CD4-positive, alpha-beta T cell treated with Interleukin-6 at 100 ng/mL for 8 hours (primary cell): ENCODE measurements at places on chromosomes 2 and 18.

GRCh38 chr2:2547451-2547850 is 216.4 kb upstream of the MYT1L start:
- DNase-seq = no peak

- DNase-seq = peak; percentile 25
Observed at GRCh38 chr2:74205596-74205995, 7.2 kb downstream of the MTHFD2 start.

- peak; percentile 65 for DNase-seq
Observed at GRCh38 chr2:48356701-48357325, 173.1 kb upstream of the STON1 start.

- no peak for DNase-seq
Observed at GRCh38 chr2:78353168-78353567, 672.3 kb upstream of the REG3G start.

DNA sequence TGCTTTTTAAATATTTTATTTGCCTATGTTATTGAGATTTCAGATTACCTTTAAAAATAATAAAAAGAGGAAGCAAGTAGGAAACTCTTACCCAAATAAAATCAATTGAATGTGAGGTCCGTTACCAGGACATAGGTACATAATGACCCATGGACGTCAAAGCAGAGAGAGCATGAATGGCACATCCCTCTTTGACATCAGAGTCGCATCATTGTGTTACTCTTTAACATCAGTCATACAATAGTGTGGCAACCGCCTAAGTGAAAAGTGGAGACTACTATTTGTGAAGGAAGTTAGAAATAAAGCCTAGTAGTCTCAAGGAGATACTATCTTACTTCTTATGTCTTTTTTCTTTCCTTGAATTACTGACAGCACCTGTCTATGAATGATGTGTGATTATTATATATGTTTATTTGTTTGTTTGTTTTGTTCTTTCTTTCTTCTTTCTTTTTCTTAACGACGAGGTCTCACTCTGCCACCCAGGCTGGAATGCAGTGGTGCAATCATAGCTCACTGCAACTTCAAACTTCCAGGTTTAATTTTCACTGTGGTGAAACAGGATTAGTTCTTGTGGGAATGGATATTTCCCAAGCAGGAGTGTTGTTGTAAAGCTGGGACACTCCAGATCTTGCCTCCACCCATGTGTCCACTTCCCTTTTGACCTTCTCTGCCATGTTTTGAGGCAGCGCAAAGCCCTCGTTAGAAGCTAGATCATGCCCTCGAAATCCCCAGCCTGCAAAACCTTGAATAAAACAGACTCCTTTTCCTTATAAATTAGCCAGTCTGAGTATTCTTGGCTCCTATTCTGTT is 407.2 kb upstream of the NETO1 start:
- no peak for DNase-seq

DNA sequence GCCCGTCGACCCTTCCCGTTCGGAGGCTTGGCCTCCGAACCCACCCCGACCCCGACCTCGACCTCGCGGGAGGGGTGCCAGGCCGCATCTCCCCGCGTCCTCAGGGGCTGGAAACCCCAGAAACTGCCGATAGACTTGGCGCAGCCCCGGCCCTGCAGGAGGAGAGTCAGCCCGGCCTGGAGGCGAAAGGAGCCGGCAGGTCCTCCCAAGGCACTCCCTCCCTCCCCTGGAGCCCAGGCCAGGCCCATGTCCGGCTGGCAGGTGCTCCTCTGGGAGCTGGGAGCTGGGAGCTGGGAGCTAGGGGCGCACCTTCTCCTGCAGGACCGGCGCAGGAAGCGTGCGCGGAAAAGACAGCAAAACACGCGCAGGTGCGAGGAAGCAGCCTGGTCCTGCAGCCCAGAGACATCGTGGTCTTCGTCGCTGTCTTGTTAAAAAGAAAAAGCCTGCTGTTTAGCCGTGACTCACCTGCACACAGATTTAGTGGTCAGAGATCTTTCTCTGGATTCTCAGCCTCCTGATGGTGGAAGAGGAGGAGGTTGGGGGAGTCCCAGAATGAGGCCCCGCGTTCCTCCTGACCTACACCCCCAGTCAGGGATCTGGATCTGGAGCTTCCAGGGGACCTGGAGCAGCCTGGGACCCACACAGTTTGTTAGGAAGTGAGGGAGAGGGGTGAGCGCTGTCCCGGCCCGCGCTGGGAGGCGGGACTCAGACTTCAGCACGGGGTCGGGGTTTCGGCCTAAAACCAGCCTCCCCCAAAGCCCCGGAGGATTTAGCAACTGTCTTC is 660 bp upstream of the MBP start:
- DNase-seq = no peak

DNA sequence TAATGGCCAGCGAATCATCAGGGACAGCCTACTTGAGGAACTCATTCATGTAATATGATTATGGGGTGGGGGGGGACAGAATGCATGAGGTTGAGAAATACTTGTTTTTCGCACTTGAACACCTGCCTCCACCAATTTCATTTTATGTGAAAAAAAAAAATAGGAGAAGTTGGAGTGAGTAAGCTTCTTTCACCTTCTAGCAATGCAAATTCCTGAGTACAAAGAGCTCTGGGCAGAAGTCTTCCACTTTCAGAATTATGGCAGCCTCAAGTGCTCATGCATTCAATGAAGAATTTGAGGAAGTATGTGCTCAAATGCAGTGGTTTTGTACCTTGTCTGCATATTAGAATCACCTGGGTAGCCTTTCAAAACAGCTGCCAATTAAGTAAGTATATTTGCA is 40.1 kb upstream of the GPD2 start:
- DNase-seq = no peak

DNA sequence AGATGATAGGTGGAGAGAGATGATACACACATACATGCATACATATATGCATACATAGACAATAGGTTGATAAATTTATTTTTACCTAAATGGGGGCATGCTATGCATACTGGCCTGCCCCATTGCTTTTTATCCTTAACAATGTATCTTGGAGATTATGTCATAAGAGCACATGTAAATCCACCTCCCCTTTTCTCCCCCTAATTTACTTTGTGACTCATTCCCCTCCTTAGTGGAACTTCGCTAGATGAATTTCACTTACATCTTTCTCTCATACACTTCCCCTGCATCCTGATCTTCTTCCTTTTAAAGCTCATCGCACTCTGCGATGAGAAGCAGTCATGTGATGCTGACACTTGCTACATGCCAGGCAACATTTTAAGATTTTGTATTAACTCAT is 223.6 kb downstream of the C1D start:
- no peak for DNase-seq

DNA sequence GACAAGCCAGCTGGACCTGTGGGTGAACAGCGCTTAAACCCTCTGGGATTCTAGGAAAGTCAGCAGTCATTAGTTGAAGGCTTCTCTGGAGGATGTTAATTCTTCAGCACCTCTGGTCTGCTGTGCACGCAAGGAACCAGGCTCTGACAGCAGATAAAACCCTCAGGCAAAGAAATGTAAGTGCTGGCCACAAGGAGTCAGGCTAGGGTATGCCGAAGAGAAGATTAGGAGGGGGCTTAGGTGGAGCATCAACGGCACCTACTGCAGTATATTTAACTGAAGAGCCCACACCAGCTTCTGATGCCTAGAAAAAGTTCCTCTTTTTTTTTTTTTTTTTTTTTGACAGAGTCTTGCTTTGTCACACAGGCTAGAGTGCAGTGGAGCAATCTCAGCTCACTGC is 304.2 kb upstream of the MC4R start:
- no peak for DNase-seq

- no peak for DNase-seq
Observed at GRCh38 chr2:1186421-1186820, 226.8 kb upstream of the TPO start.

DNA sequence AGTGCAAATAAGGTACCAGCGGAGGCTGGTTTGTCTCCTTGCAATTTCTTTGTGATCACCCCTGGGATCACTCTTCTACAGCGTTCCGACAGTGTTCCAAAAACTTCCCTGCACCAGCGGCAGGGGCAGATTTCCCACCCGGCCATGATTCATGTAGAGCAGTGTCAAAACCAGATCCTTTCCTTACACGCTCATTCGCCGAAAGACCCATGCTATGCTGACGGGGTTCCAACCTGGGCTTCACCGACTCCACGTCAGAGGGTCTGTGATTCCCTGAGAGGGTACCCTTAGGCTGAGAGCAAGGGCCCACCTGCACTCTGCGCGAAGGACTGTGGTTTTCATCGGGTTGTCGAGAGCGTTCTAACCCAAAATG is 423 bp upstream of the TTC27 start:
- DNase-seq = no peak

DNA sequence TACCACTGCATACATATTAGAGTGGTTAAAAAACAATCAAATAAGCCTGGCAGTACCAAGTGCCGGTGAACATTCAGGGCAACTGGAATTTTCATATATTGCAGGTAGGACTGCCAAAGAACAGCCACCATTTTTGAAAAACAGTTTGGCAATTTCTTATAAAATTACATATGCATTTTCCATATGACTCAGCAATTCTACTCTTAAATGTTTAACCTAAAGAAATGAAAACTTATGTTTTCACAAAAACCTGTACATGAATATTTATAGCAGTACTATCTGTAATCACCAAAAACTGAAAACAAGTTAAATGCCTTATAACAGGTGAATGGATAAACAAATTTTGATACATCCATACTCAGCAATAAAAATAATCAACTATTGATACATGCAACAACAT is 39.9 kb downstream of the CTAGE1 start:
- DNase-seq = no peak

DNA sequence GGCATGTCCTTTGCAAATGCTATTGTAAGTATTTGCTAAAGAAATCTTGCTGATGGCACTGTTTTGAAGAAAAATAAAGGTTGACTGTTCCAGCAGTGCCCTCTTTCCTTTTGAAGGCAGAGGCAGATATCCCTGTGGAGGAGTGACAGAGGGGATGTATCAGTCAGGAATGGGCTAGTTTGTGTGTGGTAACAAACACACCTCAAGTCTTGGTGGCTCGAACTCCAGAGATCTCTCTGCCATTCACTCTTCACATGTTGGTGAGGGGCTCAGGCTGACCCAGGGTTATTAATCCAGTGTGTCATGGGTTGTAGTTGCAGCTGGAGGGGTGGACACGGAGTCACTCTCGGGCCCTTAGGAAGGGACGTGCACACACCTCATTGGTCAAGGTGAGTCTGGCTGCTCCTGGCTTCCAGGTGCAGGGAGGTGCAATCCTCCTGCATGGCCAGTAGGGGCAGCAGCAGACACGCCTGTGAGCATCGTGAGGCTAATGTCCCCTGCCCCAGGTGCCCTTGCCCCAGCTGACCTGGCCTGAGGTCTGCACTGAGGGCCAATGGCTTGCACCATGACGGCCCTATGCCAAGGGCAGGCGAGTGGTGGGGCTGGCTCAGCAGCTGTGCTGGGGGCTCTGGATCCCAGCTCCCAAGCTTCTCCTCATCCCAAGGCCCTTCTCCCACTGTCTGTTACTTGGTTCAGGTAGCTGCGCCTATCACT is 146.5 kb downstream of the ASB1 start:
- no peak for DNase-seq
